ENCODE measurements at places on chromosomes 11 and 22.

DNA sequence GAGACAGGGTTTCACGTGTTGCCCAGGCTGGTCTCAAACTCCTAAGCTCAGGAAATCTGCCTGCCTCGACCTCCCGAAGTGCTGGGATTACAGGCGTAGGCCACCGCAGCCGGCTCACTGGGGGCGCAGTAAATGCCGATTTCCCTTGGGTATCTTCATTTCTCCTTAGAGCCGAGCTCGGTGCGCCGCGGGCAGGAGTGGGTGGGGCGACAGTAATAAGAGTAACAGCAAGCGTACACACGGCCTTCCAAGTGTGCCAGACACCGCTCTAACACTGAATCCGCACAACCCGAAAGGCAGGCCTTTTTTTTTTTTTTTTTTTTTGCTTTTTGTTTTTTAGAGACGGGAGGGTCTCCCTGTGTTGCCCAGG lies 500 bp upstream of the ADSL start:
- DNase-seq, result peak; percentile 41

GRCh38 chr22:41446057-41446501 lies 522 bp downstream of the TOB2 start:
- DNase-seq, result no peak

- DNase-seq, result no peak
Observed at GRCh38 chr11:133403900-133404299, 128.4 kb downstream of the OPCML start.

- no peak for DNase-seq
Observed at GRCh38 chr22:37416389-37416788, 10.9 kb downstream of the ELFN2 start.

DNA sequence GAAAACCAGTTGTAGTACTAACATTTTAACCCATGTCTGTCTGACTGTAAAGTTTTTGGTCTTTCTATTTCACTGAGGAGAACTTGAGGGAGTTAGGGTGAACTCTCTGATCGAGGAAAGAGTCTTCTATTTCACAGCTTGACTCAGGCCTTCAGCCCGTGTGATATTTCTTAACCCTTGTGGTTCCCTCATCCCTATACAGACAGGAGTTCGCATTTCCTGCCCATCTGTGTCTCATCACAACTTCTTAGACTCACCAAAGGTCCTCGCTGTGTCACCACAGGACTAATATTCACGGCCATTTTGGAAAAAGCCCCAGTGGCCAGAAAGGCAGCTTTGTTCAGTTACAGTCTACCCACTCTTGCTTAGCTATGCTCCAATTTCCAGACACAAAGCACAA lies 172.8 kb downstream of the FAM181B start:
- DNase-seq, result no peak

DNA sequence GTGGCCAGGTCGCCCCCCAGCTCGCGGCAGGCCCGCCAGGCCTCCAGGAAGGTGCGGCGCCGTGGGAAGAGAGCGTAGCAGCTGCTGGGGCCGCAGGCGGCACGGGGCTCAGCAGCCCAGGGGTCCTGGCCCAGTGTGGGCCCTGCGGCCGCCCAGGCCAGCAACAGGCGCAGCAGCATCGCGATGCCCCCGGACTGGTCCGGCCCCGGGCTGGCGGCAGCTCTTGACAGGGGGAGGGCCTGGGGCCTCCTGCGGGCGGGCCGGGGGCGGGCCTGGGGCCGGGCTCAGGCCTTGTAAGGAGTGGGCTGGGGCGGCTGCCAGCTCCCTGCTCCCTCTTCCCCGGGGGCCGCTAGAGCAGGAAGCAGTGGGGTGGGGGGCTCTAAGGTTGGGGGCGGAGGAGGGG lies at the start of gene CD248:
Gene CD248, minus strand, starts transcription at position 196 of the 403 bp plus-strand sequence. Its CDS starts 17 bp downstream, at position 179.
- DNase-seq, result no peak

GRCh38 chr11:72696866-72697700 lies 22.9 kb upstream of the PDE2A start:
- DNase-seq, result no peak

DNA sequence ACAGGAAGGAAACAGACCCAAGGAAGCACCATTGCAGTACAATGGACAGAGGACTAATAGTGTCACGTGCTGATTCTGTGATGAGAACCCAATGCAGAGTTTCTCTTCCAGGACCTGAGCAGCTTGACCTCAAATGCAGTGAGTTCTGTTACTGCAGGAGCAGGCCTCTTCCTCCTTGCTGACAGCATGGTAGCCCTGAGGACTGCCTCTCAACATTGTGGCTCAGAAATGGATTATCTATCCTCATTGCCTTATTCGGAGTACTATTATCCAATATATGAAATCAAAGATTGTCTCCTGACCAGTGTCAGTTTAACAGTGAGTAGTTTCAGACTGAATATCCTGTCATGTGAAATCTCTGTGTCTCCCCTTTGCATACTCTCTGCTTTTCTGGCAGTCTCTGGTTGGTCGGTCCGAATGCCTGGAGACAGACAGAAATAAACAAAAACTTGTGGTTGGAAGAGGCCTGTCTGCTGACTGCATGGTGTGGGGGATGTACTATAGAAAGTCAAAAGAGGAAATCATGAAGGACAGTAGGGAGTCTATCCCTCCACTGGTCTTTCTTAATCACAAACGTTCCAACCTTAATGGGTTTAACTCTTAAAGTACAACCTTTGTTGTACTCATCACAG lies 6.9 kb upstream of the MS4A14 start:
- DNase-seq, result no peak

DNA sequence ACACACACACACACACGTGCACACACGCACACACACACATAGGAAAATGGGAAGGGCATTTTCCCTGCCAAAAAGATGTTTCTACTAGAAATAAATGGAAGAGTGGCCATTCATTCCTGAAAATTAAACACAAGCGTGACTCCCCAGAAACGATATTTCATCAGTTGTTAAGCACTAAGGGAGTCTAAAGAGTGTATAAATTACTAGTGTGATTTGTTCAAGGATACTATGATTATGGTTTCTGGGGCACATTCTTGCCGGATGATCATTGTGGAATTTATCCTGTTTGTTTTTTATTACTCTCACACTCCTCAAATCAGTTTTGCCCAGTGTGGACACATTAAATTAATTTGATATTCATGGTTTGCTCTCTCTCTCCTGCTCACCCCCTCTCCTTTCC lies 16.4 kb upstream of the AMOTL1 start:
- no peak for DNase-seq

DNA sequence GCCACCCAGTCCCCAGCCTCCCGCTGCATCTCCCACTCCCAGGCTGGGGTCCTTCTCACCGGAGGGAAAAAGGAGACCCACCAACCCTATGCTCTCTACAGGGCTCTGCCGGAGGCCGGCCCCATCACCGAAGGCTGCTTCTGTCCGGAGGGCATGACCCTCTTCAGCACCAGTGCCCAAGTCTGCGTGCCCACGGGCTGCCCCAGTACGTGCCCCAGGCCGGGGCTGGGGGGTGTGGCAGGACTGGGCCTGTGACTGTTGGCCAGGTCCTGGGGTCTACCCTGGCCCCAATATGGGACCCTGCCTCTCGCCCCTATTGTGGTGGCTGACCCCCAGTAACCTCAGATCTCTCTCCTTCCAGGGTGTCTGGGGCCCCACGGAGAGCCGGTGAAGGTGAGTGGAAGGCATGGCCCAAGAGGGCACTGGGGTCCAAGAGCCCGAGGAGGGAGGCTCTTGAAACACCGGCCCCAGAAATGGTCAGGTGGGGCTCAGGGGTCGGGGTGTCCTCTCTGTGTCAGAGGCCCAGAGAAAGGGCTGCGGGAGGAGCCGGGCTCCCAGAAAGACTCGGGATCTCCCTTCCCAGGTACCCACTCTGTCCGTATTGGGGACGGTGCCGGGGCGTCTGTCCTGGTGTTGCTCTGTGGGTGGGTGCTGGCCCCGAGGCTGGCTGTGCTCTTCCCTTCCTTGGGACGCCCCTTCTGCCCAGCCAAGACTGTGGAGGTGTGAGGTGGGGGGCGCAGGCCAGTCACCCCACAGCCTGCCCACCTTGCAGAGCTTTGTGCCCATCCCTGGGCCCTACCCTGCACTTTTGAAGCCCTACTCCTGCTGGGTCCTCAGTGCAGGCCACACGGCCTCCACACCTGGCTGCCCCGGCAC lies 26.1 kb upstream of the MUC5B start:
- DNase-seq, result no peak

- no peak for DNase-seq
Observed at GRCh38 chr11:32071811-32072210, 19.1 kb upstream of the RCN1 start.

- no peak for DNase-seq
Observed at GRCh38 chr11:133723056-133723455, 122.3 kb downstream of the SPATA19 start.

- no peak for DNase-seq
Observed at GRCh38 chr11:4156571-4156970, 62.0 kb downstream of the RRM1 start.

- DNase-seq, result no peak
Observed at GRCh38 chr11:66593303-66593635, 284 bp downstream of the CCS start.

DNA sequence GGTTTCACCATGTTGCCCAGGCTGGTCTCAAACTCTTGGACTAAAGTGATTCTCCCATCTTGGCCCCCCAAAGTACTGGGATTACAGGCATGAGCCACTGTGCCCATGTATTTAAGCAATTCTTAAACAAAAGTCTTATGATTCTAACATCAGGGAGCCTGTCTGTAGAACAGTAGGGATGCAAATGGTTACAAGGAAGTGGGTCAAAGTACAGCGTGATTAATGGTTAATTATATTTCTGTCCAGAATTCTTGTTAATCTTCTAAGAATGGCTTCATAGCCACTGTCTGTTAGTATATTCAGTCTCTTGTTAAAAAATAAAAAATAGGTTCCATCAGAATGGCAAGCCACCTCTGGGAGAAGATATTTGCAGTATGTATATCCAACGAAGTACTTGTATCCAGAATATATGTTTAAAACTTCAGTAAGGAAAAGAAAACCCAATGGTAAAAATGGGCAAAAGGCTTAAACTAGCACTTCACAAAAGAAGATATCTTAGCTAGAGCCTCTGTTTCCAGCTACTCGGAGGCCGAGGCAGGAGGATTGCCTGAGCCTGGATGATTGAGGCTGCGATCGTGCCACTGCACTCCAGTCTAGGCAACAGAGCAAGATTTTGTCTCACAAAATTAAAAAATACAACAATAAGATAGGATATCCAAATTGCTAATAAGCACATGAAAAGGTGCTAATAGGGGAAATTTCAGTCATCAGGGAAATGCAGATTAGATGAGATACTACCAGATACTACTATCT lies 22.9 kb downstream of the ATG13 start:
- DNase-seq, result no peak

GRCh38 chr11:1839204-1839923 lies 583 bp downstream of the TNNI2 start:
- DNase-seq, result no peak

DNA sequence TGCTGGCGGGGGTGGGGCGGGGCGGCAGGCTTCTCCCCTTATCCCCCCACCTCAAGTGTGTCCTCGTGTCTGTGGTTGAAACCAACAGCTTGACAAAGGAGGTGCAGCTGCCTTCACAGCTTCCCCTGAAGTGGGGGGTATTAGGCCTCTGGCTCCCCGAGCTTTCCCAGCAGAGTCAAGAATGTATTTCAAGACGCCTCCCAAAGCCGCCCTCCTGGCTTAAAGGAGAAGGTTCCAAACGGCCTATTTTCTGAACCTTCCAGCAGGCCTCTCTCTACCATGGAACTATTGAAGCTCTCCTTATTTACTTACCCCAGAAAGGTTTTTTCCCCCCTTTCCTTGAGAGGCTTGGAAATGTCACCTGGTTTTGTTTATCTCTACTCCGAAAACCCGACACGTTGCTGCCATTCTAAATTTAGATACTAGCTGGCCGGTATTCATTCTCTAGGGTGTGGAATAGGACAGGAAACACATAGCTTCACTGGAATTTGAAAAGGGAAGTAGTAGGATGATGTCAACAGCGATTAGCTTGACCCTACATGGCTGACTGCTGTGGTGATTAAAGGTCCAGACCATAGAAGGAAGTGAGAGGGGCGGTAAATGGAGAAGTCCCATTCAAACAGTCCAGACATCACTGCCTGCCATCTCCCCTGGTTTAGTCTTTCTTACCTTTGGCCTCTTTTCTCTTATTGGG lies 671 bp upstream of the PICALM start:
- no peak for DNase-seq

GRCh38 chr22:47029244-47030074 lies 267.0 kb downstream of the TBC1D22A start:
- no peak for DNase-seq

- DNase-seq, result no peak
Observed at GRCh38 chr22:24871611-24872205, 65.7 kb downstream of the SGSM1 start.
